Hepatocyte (in vitro differentiated cells): ENCODE measurements at places on chromosomes 1 and 21. TPM values are rescaled to one million over a fixed set of nuclear protein-coding genes. Genes with fewer than 3 reads are reported as not detected.
A peak's percentile ranks its signal among the peaks of the same experiment; 100 is the strongest.

GRCh38 chr1:189205863-189206262, 1271.8 kb downstream of the BRINP3 start:
- no peak overlapping the region for H3K27ac ChIP-seq
- DNase-seq = no peak
- H3K4me3 ChIP-seq = no peak overlapping the region

TTC39A gene
- 35.1 and 40.0 TPM in 2 replicates for total RNA-seq

DNA sequence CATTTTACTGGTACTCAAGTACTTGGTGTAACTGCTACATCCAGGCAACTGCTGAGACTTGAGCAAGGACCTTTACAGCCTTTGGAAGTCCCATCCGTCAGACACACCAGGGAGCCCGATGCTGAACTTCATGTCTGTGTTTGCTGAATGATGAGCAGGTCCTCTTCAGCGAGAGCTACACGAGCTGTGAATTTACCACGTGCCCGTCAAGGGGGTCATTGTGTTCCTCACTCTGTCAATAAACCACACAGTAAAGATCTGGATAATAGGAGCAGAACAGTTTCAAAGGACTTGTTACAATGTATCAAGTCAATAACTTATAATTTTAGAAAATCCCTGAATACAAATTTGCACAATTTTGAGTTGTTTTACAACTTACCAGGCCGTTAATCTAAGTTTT, 427.2 kb downstream of the KIF26B start:
- no peaks in the 10 kb centered on the region for H3K27me3 ChIP-seq
- no peak for DNase-seq
- no peaks in the 10 kb centered on the region for H3K36me3 ChIP-seq

EFCAB14 gene
- total RNA-seq = 76.3 and 79.3 TPM in 2 replicates

KCTD3 gene
- 55.3 and 61.2 TPM in 2 replicates for total RNA-seq

DNA sequence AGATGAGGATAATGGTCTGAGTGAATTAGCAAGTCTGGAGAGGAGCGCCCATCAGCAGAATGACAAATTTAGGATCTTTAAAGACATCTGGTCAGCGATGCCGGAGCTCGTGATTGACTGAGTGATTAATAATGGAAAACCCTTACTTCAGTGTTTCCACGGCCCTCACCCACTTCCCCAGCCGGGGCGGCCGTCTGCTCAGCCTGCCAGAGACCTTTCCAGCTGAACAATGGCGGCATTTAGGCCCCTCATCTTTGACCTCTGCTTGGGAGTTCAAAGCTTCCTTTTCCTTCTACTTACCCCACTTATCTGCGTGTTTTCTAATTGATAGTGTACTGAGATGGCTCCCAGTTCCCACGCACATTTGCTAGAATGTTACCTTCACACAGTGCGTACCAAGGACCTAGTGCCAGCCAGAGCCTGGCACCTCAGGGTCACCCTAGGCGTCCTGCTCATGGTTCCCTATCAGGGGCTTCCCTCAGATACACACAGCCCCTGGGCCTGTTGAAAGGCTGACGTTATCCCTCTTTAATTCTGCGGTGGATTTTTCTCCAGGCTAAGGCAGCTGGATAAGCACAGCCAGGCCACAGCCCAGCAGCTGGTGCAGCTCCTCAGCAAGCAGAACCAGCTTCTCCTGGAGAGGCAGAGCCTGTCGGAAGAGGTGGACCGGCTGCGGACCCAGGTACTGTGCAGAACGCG, 232.8 kb downstream of the SDCCAG8 start:
- no peaks in the 10 kb centered on the region for H3K36me3 ChIP-seq
- no peaks in the 10 kb centered on the region for H3K27me3 ChIP-seq
- no peak for DNase-seq
- no peaks in the 10 kb centered on the region for H3K4me1 ChIP-seq
- H3K27ac ChIP-seq = no peak overlapping the region

DNA sequence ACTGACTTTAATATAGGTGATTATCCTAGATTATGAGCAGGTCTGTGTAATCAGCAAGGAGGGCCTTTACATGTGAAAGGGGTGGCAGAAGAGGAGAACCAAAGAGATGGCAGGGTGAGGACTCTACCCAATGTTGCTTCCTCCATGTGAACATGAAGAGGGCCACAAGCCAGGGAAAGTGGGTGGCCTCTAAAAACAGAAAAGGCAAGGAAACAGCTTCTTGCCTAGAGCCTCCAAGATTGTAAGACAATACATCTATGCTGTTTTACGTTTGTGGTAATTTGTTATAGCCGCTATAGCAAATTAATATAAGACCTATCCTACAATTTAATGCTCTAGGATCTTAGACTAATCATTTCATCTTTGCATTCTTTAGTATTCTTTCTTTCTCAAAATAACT, 85.5 kb downstream of the PLPP3 start:
- H3K4me1 ChIP-seq = peaks cover 11% of the 10 kb centered on the region
- H3K36me3 ChIP-seq = no peaks in the 10 kb centered on the region
- H3K27ac ChIP-seq = peak overlapping the region; percentile 79
- no peaks in the 10 kb centered on the region for H3K27me3 ChIP-seq
- H3K4me3 ChIP-seq = no peak overlapping the region
